ENCODE measurements at places on chromosomes 1 and 21.

DNA sequence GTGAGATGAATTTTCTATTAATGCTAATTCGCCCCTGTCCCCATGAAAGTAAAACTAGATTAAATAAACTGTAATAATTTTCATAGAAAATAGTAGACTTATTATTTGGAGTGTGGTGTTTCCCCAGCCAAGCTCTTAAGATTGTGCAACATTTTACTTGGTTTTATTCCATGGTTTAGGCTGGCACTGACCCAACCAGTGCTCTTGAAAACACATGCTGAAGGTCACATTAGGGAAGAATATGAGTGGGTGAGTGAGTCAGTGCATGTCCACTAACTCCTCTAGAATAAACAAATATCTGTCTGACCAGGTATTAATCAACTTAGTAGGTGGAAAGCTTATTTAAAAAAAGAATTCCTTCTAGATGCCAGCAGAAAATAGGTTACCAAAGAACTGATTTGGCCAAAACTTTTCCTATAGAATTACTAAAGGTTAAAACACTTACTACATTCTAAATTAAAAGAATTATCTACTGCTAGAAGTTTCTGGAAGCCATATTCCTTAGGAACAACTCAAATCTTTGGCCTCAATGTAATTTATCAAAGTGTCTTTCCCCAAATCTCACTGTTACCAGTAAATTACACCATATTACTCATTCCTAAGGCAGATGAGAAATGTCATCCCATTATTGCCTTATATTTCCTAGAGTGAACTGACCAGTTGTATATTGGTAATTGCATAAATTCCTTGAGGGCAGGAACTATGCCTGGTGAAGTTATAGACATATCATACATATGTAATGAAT is 89.7 kb upstream of the RGS1 start:
- DNase-seq: no peak

GRCh38 chr1:244322791-244323521 is 128.8 kb downstream of the ADSS2 start:
- peak; percentile 90 for DNase-seq

GRCh38 chr1:201226178-201226514 is 35.5 kb downstream of the IGFN1 start:
- no peak for DNase-seq

- DNase-seq: no peak
These were observed 198.9 kb upstream of the PTGFR start for GRCh38 chr1:78291872-78292271.

GRCh38 chr1:40302475-40302874 is 14.6 kb downstream of the COL9A2 start:
- no peak for DNase-seq

Measured in activated CD4-positive, alpha-beta T cell treated with anti-CD3 and anti-CD28 coated beads, Interleukin-10, Interleukin-2, amounts not matched to agents 100 ng/mL and 50 ng/mL, durations not matched to agents 16 hours and 8 hours (primary cell).